BJ (cell line): ENCODE measurements at places on chromosomes 6 and 20.

- no peak for DNase-seq
Measured at GRCh38 chr6:63525186-63525878, 46.9 kb upstream of the LOC128125822 start.

- no peak for DNase-seq
Measured at GRCh38 chr20:60967431-60968316, 284.4 kb upstream of the CDH4 start.

DNA sequence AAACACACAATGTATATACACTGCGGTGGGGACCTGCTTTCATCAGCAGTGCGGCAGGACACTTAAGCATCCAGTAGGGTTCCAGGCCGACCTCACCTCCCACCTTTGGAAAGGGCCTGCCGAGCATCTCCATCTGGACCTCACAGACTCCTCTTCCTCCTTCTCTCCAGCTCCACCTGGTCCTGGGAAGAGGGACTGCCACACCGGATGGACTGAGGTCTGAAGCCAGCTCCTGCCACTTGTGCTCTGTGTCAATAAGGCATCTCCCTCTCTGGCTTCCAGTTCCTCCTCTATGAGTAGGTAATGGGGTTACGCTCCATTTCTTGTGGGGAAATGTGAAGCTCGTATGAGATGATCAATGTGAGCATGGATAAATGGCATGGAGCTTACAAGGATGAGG lies 19.1 kb upstream of the NNAT start:
- no peak for DNase-seq

- no peak for DNase-seq
Measured at GRCh38 chr6:55853008-55854001, 22.1 kb downstream of the BMP5 start.

DNA sequence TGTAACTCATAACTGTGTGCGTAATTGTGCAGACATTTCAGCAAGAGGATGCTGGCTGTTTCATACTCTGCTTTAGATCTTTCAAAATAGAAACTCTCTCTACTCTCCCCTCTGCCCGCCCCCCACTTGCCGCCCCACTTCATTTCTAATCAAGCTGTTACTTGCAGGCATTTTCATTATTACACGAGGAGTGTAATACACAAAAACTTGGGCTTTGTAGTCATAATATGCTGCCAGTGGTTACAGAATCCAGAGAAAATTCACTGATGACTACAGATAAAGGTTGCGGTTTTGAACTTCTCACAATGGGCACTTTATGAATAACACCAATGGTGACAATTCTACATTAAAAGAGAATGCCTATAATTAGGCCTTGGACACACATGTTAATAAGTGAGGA lies 194.0 kb upstream of the POU3F2 start:
- no peak for DNase-seq

GRCh38 chr6:101263596-101263995 lies 129.9 kb upstream of the GRIK2 start:
- DNase-seq: no peak

GRCh38 chr6:43170417-43170930 lies 595 bp upstream of the SRF start:
- DNase-seq: no peak

GRCh38 chr6:115908906-115909559 lies 151.7 kb downstream of the FRK start:
- DNase-seq: no peak

GRCh38 chr6:142878407-142878806 lies 66.6 kb downstream of the HIVEP2 start:
- DNase-seq: no peak

DNA sequence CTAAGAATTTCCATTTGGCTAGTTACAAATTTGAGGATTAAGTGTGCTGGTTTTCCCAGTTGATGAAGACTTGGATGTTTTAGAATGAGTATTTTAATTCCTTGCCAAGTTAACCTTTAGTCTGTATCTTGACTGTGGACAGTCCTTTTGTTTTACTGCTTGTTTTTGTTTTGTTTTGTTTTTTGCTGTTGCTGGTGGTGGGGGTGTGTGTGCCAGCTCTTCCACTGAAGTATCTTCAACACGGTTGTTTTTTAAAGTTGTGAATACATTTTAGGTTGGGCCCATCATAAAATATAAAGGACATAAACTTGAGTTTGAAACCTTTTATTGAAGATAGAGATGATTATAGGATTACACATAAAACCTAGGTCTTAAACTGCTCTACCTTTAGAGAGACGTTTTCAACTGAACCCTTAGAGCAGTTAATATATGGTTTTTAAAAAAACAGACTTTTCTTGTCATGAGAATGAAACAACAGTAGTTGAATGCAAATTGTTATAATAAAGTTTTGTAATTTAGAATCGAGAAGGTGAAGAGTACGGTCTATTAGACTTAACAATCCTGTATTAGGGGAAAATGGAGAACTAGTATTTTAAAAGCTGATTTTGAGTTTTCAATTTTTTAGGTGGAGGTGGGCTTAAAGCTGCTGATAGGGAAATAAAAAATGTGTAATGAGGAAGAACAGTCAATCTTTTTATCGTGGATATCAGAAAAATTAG lies 4.0 kb downstream of the QKI start:
- DNase-seq: no peak

- no peak for DNase-seq
Measured at GRCh38 chr20:53126185-53126584, 154.0 kb downstream of the TSHZ2 start.

GRCh38 chr6:91462241-91462640 lies 875.4 kb upstream of the MAP3K7 start:
- peak; percentile 35 for DNase-seq

- peak; percentile 28 for DNase-seq
Measured at GRCh38 chr6:148037496-148037895, 305.1 kb upstream of the SASH1 start.

DNA sequence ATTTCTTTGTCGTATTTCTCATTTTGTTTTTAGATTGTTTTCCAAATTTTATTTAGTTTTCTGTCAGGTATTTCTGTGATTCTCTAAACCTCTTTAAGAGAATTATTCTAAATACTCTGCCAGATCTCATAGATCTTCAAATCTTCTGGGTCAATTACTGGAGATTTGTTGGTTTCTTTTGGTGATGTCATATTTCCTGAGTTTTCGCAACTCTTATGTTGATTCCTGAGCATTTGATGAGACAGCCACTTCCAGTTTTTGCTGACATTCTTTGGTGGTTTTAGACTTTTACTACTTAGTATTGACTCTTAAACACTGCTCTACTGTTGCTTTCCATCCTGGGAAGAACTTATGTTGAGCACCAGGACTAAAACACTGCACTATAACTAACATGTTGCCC lies 21.9 kb downstream of the ADGB start:
- no peak for DNase-seq

- DNase-seq: no peak
Measured at GRCh38 chr20:17227669-17228623, 1.1 kb downstream of the PCSK2 start.

DNA sequence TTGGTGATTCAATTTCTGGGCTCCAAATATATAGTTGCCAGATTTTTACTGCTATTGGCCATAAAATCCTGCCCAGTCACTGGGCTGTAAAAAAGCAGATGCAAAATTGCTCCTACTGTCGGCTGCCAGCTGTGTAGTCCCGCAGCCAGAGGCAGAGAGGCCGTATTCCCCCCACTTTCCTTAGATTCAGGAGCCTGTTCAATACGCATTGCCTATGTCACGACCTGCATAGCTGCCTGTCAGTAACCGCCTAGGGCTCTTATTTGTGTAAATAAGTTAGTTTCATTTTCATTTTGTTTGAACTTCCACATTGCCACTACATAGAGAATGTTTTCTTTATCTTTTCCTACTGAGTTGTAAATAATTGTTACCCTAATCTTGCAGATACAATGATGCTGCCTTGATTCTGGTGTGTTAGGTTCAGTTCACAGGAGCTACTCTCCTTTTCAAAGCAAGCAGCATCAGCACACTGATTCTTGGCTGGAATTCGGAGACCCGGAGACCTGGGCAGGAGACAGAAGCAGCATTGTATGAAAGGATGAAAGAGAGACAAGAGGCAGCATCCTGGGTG lies 46.0 kb upstream of the UST start:
- no peak for DNase-seq

- DNase-seq: no peak
Measured at GRCh38 chr20:42442716-42443115, 747.0 kb downstream of the PTPRT start.

DNA sequence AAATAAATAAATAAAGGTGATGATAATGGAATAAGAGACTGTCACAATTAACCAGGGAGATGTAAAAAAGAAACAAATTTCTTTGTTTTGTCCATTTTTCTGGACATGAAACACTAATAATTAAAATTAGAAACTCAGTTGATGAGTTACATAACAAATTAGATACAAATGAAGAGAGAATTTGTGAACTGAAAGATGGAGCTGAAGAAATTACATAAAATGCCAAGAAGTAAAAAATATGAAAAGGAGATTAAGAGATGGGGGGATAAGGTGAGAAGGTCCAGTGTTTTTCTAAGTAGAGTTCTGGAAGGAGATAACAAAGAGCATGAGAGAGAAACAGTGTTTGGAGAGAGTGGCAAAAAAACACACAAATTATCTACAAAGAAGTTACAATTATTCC lies 89.4 kb upstream of the AGPAT4 start:
- DNase-seq: no peak

DNA sequence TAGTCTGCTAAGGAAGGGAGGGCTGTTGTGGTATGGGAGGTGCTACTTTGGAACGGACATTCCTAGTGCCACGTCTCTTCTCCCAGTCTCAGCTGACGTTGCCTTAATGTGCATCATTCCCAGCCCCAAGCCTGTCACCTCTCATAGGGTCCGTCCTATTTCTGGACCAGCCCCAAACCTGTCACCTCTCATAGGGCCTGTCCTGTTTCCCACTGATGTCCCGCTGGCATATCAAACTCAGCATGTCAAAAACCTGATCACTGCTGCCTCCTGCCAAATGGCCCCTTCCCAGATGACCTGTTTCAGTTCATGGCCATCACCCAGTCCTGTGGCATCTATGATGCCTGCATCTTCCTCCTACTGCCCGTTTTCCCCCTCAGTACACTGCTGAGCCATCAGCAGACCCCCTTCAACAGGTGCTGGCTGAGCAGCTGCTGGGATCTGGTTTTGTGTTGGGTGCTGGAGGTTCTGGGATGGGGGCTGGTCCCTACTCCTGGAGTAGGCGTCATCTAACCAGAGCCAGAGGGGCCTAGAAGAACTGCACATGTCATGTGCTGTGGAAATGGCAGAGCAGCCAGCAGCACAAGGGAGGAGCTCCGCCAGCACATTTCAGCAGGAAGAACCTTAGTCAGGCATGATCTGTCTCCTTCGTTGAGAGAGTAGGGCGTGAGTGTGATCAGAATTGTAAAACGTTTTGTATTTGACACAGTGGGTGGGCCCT lies 3.3 kb downstream of the ENTPD6 start:
- DNase-seq: no peak

- no peak for DNase-seq
Measured at GRCh38 chr6:50390416-50390815, 322.9 kb upstream of the TFAP2D start.

GRCh38 chr20:32205110-32205842 lies 2.3 kb downstream of the PLAGL2 start:
- DNase-seq: no peak

- no peak for DNase-seq
Measured at GRCh38 chr6:168015482-168016175, 18.2 kb downstream of the KIF25 start.

GRCh38 chr6:33868141-33868540 lies 64.3 kb upstream of the MLN start:
- DNase-seq: no peak

DNA sequence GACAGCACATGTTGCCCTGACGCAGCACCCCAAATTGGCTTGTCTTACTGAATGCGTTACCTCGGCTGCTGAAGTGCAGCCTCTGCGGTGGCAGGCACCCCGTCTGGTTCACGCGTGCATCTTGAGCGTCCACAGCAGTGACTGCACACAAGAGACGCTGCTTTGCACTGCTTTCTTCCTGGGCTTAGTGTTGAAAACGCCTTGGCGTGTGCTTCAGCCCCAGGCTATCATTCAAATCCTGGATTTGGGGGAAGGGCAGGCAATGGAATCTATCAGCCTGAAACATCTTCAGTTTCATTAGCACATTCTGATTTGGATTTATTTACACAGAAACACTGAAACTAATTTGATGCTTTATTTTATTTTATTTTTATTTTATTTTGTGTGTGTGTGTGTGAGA lies 342.7 kb downstream of the SMOC2 start:
- no peak for DNase-seq
